ENCODE measurements at places on chromosomes 4 and X.

GRCh38 chr4:186887291-186887700 lies 163.6 kb upstream of the FAT1 start:
- no peak for DNase-seq

GRCh38 chrX:47283015-47283771 lies 50.4 kb downstream of the USP11 start:
- no peak for DNase-seq

- DNase-seq = no peak
Measured at GRCh38 chr4:150119492-150119891, 41.2 kb downstream of the DCLK2 start.

- no peak for DNase-seq
Measured at GRCh38 chr4:120754590-120754989, 167.9 kb downstream of the PRDM5 start.

GRCh38 chr4:57078685-57079521 lies 31.3 kb downstream of the IGFBP7 start:
- no peak for DNase-seq

GRCh38 chr4:70772929-70773555 lies 51.3 kb downstream of the RUFY3 start:
- no peak for DNase-seq

DNA sequence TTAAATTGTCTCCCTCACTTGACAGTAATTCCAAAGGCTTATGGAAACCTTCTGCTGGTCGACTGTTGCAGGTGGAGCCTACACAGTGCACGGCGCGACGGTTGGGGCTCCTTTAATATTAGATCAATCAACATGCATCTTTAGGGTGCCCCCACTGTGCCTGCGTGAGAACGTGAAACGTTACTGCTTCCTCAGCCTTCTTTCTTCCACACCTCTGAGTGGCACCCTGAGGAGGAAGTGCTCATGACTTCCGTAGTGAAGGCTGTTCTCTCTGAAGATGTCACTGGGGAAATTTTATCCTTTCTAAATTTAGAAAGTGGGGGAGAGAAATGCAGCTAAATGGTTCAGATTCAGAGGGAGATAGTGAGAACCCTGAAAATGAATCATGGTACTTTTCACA lies 184.0 kb upstream of the ZFP42 start:
- DNase-seq = no peak

DNA sequence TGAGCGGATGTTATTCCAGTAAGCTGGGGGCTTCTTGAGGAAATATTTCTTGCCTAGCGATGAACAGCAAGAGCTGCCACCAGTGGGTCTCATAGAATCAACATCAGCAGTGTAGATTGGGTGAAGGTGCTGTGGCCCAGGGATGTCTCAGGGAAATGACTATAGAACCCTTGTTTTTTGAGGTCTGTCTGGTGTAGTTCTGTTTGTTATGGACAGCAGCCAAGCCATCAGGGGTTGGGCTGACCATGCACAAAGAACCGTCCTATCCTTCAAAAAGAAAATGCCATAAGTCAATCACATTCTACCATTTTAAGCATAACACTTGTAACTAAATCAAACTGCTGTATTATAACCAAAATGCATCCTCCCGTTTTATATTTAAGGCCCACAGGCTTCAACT lies 17.3 kb upstream of the C1GALT1C1 start:
- no peak for DNase-seq

GRCh38 chrX:126394681-126395080 lies 157.9 kb downstream of the DCAF12L1 start:
- DNase-seq = no peak
